Activated T-cell treated with anti-CD3 and anti-CD28 coated beads, Interleukin-2, amount 50 U/mL, for 72 hours (primary cell): ENCODE measurements at places on chromosomes 2 and 18. TPM values are rescaled to one million over a fixed set of nuclear protein-coding genes. Genes with fewer than 3 reads are reported as not detected.

GRCh38 chr2:212213191-212213590 lies 325.4 kb downstream of the ERBB4 start:
- DNase-seq: no peak

GRCh38 chr2:217092710-217093379 lies 233.0 kb upstream of the TNP1 start:
- no peak for DNase-seq

DNA sequence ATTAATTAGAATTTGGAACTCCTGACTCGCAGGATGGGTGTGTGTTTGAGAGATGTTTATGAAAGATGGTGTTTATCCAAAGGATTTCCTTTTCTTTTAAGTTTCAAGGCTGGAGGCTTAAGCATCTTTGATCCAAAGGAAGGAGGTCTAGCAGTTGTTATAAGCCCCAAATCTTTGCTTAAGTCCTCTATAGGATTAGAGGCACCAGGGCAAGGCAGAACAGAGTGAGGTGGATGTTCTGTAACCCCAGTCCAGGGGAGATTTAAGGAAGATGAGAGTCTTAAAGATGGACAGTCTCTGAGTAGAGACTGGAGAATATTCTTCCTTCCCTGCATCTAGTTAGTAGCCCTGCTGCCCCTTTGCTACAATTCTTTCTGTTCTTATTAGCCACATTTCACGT lies 17.5 kb downstream of the LBH start:
- no peak for DNase-seq

DNA sequence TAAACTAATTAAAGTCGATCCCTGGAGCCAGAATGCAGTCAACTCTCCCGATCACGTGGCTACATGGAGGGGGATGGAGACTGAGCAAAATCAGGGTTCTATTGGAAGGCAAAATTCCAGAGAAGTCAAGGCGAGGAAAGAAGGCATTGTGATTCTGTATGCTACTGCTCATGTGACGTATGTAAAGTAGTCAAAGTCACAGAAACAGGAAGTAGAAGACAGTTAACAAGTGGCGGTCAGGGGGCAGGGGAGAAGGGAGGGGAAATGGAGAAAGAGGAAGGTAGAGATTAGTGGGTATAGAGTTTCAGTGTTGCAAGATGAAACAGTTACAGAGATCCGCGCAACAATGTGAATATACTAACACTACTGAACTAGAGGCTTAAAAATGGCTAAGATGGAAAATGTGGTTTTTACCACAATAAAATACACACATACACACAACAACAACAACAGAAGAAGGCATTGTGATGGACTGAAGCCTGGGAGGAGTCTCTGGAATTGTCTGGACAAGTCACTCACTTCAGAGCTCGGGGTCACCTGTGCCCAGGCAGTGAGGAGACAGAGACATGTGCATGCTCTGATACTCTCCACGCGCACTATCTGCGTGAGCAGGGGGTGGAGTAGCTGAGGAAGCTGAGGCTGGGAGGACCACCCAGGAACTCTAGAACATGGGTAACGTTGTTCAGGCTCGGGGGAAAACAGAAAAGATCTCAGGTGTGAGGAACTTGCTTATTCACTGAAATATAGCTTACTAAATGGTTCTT lies 89.9 kb upstream of the CDCA7 start:
- DNase-seq: peak; percentile 58

Gene MALL
- not detected for total RNA-seq
